Liver (tissue), 10 donors: ENCODE measurements at places on chromosomes 16 and 17. TPM values are rescaled to one million over a fixed set of nuclear protein-coding genes. Genes with fewer than 3 reads are reported as not detected.

- no peaks in the 10 kb centered on the region for H3K36me3 ChIP-seq
- no peak overlapping the region for H3K4me3 ChIP-seq
- no peak overlapping the region for H3K27ac ChIP-seq
- no peaks in the 10 kb centered on the region for H3K27me3 ChIP-seq
- DNase-seq, result no peak
- no peaks in the 10 kb centered on the region for H3K4me1 ChIP-seq
Measured at GRCh38 chr16:10865991-10866966, 10.7 kb upstream of the CIITA start.

- H3K27ac ChIP-seq, result no peak overlapping the region
- H3K4me3 ChIP-seq, result no peak overlapping the region
- H3K4me1 ChIP-seq, result peaks cover 6% of the 10 kb centered on the region
- DNase-seq, result no peak
Measured at GRCh38 chr17:8405499-8406016, 7.9 kb upstream of the RNF222 start.

GRCh38 chr16:50464325-50465290 lies 83.6 kb upstream of the NKD1 start:
- H3K4me3 ChIP-seq, result no peak overlapping the region
- peaks cover 14% of the 10 kb centered on the region for H3K4me1 ChIP-seq
- H3K27ac ChIP-seq, result no peak overlapping the region
- DNase-seq, result no peak

GRCh38 chr17:74194682-74195081 lies 8.8 kb upstream of the RPL38 start:
- no peak for DNase-seq
- no peak overlapping the region for H3K27ac ChIP-seq
- no peaks in the 10 kb centered on the region for H3K36me3 ChIP-seq
- no peak overlapping the region for H3K4me3 ChIP-seq
- no peaks in the 10 kb centered on the region for H3K4me1 ChIP-seq

DNA sequence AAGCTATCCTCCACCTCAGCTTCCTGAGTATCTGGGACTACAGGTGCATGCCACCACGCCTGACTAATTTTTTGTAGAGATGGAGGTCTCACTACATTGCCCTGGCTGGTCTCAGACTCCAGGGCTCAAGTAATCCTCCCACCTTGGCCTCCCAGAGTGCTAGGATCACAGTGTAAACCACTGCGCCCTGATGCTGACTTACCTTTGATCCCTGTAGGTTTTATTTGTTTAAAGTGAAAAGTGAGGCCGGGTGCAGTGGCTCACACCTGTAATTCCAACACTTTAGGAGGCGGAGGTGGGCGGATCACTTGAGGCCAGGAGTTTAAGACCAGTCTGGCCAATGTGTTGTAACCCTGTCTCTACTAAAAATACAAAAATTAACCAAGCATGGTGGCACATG lies 8.7 kb downstream of the PSKH1 start:
- DNase-seq, result no peak
- H3K36me3 ChIP-seq, result peaks cover 2% of the 10 kb centered on the region
- H3K27ac ChIP-seq, result no peak overlapping the region
- no peak overlapping the region for H3K4me3 ChIP-seq
- H3K4me1 ChIP-seq, result peaks cover 7% of the 10 kb centered on the region
- no peaks in the 10 kb centered on the region for H3K27me3 ChIP-seq

Gene CTRB2
- not detected for total RNA-seq
